Esophagus squamous epithelium (tissue), 5 donors: ENCODE measurements at places on chromosomes 1 and 21.

- H3K4me3 ChIP-seq: no peak overlapping the region
- H3K4me1 ChIP-seq: peaks cover 14% of the 10 kb centered on the region
- DNase-seq: no peak
- H3K36me3 ChIP-seq: no peaks in the 10 kb centered on the region
Observed at GRCh38 chr1:112061901-112062320, 72.4 kb upstream of the KCND3 start.

DNA sequence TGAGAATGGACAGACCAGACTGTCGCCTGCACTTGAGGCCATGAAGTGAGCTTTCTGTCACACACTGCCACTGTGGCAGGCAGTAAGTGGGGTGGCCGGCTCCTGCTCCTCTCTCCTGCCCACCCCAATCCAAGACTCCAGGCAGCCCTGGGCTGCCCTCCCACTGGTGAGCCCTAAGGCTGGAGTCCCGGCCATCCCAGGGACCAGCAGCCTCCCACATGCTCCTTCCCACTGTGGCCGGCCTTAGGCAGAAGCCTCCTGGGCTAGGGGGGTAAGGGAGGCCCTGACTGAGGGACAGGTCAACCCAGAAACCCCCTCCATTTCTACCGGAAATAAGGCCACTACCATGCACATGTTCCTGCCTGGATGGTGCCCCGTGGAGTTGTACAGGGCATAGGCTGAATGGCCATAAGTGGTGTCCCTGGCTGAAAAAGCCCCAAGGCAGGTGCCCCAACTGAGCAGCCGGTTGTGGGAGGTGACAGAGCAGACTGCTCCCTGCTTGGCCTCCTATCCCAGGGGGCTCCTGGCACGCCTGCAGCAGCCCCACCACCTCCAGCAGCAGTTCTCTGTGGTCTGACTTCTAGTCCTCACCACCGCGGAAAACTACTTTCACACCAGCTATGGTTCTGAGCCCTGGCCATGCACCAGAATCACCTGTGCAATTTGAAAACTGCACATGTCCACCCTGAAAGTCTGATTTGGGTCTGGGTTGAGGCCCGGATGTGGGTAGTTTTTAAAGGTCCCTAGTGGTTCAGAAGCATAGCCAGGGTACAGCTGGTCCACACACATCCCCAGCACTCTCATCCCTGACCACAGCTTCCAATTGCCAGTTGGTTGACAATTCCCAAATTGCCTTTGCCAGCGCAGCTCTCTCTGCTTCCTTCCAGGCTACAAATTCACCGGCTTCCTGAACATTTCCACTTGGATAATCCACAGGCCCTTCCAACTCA is 1.6 kb upstream of the ARTN start:
- H3K4me1 ChIP-seq: peaks cover 53% of the 10 kb centered on the region
- H3K27ac ChIP-seq: no peak overlapping the region
- DNase-seq: no peak
- H3K36me3 ChIP-seq: no peaks in the 10 kb centered on the region
- H3K27me3 ChIP-seq: peaks cover 22% of the 10 kb centered on the region
- no peak overlapping the region for H3K4me3 ChIP-seq

GRCh38 chr1:43763497-43763973 is 56.2 kb downstream of the ST3GAL3 start:
- H3K36me3 ChIP-seq: no peaks in the 10 kb centered on the region
- no peak for DNase-seq

GRCh38 chr21:27590271-27590670 is 623.4 kb upstream of the ADAMTS5 start:
- no peak overlapping the region for H3K27ac ChIP-seq
- no peaks in the 10 kb centered on the region for H3K27me3 ChIP-seq
- H3K36me3 ChIP-seq: no peaks in the 10 kb centered on the region
- H3K4me3 ChIP-seq: no peak overlapping the region

- peak overlapping the region; percentile 79 for H3K27ac ChIP-seq
- DNase-seq: no peak
- H3K4me1 ChIP-seq: peaks cover 2% of the 10 kb centered on the region
- no peaks in the 10 kb centered on the region for H3K27me3 ChIP-seq
Observed at GRCh38 chr1:10667861-10668761, 128.3 kb downstream of the CASZ1 start.

- H3K4me1 ChIP-seq: no peaks in the 10 kb centered on the region
- H3K27ac ChIP-seq: no peak overlapping the region
- DNase-seq: no peak
- H3K4me3 ChIP-seq: no peak overlapping the region
- no peaks in the 10 kb centered on the region for H3K27me3 ChIP-seq
- H3K36me3 ChIP-seq: no peaks in the 10 kb centered on the region
Observed at GRCh38 chr1:81463936-81464837, 336.5 kb upstream of the ADGRL2 start.

DNA sequence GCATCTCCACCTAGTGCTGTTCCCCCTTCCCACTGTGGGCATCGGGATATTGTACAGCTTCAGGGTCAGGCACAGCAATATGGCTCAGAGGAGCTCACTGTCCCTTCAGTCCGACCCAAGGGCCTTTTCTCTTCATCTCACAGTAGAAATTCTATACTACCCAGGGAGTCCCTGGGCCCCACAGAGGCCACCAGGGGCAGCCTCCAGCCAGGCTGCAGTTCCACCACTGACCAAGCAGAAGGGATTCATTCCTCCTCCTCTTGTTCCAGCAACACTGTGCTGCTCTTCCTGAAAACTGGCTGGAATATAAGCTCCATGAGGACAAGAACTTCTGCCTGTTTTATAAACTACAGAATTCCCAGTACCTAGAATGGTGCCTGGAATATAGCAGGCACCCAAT is 70.5 kb downstream of the CD34 start:
- no peak for DNase-seq
- no peaks in the 10 kb centered on the region for H3K27me3 ChIP-seq
- no peak overlapping the region for H3K4me3 ChIP-seq
- H3K27ac ChIP-seq: peak overlapping the region; percentile 55
- H3K36me3 ChIP-seq: no peaks in the 10 kb centered on the region
- peaks cover 97% of the 10 kb centered on the region for H3K4me1 ChIP-seq
